ENCODE measurements at places on chromosomes 4 and X.

DNA sequence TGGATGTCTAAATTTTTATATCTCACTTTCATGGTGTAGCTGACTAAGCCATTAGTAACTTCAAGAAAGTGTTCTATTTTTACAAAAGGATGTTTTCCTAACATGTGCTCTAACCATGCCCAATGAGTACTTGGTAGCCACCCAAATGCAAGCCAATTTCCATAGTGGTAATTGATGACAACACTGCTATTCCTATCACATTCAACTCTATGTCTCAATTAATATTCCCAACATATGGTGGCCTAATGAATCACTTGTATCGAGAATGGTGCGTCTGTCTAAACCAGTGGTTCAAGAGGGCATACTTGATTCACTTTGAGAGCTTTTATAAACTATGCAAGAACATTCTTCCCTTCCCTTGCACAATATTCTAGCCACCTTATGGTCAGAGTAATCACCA lies 112.9 kb upstream of the GPRIN3 start:
- DNase-seq, result no peak

GRCh38 chr4:67320645-67321044 lies 224.7 kb downstream of the CENPC start:
- DNase-seq, result no peak

DNA sequence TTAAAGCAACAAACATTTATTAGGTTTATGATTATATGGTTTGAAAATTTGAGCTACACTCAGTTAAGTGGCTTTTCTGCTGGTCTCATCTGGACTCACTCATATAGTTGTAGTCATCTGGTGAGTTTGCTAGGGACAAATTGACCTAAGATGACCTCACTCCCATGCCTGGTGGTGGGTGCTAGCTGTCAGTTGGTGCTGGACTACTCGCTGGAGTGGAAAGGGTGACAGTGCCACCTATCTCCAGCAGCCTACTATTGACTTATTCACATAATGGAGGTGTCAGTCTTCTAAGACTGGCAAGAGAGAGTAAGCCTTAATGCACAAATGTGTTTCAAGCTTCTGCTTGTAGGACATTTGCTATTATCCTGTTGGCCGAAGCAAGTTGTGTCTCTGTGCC lies 88.2 kb downstream of the TASL start:
- DNase-seq, result no peak

DNA sequence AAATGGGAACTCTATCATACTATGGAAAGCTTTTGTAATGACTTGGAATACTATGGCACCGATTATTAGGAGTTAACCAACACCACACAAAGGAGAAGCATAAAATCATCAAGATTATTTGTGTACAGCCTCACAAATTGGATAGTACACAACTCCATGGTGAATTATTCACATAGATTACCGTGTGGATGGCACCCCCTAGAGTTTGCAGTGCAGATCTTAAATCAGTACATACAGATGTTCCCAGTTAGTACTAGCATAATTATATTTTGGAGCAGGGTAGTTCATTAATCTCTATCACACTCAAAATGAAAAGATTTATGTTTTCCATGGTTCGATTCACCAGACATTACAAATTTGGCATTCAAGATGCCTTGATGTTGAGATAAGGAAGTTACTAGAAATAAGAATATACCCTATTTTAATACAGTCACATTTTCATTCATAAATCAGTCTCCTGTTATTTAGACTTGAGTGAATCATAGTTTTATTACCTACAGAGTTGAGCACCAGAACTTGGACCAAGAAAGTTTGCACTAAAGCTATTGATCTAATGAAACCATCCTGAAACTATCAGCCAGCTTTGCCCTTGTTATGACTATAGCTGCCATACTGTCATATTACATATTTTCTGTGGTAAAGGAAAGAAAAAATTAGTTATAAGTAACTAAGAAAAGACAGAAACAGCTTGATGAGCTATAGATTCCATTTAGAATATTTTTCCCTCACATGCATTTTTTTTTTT lies 531.8 kb downstream of the GLUD2 start:
- DNase-seq, result peak; percentile 27

- no peak for DNase-seq
Measured at GRCh38 chrX:112896051-112896450, 55.4 kb upstream of the AMOT start.

GRCh38 chr4:156503119-156503518 lies 468.5 kb downstream of the PDGFC start:
- no peak for DNase-seq

DNA sequence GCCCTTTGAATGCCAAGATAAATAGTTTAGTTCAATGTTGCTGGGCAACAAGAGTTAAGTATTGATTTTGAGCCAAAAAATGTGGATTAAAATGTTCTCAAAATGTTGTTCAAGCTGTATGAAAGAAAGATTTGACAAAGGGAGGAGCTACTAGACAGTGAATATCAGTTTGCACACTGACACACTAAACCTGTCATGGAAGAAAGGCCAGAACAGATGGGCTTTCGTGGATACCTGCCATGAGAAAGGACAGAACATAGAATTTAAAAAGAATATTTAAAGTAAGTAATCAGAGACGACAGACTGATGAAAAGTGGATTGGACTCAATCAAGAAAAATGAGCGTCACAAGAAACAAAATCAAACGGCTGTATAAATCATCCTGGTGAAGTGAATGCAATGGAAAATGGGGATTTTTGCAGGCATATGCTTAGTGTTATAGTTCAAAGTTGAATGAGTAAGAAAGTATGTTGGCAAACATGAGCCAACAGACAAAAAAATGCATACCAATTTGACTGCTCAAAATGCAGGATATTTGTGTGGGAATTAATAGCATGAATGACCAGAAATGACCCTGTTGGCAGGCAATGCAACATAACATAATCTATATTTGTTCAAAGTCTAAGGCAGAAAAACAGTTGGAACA lies 7.4 kb downstream of the PCDH18 start:
- DNase-seq, result no peak

DNA sequence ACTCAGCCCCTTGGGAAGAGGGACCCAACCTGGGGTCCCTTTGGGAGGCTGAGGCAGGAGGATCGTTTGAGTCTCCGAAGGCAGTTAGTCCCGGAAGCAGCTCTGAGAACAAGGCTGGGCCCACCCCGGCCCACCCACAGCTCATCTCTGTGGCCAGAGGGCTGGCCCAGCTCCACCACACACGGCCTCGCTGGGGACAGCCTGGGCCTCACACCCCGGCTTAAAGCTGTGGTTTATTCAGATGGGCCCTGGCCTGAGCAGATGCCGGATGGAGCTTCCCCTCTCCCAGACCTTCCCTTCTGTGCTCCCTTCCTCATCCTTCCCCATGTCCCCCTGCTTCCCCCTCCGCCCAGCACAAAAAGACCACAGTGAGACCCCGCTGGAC lies 54.4 kb downstream of the FAM53A start:
- DNase-seq, result no peak

DNA sequence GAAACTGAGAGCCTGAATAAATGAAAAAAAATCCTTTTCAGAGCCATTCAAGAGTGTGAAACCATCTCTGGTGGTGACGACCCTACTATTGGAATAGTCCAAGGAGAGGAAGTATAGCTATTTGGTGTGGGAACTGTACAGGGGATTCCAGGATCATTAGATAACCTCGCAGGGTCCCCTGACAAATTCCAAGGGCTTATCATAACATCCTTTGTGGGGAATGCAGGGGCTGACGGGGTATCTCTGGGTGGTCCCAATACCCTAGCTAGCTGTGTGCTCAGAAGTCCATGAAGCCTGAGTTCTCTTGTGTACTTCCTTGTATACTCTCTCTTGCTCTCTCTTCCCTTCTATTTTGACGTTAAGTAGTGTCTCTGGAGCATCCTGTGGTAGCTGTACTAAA lies 13.8 kb upstream of the PLAC1 start:
- DNase-seq, result no peak

DNA sequence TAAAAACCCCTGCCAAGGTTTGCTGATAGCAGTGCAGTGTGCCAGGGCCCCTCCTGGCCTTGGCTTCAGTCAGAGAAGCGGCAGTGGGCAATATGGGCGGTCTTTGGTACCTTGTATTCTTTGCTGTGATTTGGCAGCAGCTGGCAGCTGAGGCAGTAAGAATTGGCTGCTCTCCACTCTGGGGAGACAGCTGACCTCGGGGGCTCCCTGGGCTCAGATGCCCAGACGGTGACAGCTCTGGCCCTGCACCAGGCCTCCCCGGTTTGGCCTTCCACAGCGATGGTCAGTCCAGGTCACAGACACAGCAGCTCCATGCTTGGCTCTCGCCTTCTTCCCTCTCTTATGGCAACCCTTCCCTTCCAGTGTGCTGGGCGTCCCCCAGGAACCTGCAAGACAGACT lies 330.9 kb downstream of the BCOR start:
- no peak for DNase-seq

- no peak for DNase-seq
Measured at GRCh38 chrX:69029771-69030170, 135.5 kb downstream of the PJA1 start.

DNA sequence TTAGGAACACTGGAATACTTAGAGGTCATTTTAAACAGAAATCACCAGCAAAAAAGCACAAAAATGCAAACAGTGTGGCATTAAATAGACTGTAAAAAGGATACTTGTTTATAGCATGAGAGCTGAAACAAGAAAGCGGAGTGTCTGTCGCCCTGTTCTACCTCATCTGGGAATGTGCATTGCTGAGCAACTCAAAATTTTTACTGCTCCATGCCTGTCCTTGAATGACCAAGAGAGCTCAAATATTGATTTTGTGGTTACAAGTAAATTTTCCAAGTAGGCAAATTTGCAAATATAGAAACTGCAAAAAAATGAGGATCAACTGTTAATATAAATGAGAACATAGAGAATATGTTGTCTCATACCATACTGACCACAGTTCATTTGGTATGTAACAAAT lies 25.5 kb downstream of the AP1AR start:
- no peak for DNase-seq

GRCh38 chr4:141248486-141248885 lies 27.8 kb downstream of the ZNF330 start:
- DNase-seq, result no peak

DNA sequence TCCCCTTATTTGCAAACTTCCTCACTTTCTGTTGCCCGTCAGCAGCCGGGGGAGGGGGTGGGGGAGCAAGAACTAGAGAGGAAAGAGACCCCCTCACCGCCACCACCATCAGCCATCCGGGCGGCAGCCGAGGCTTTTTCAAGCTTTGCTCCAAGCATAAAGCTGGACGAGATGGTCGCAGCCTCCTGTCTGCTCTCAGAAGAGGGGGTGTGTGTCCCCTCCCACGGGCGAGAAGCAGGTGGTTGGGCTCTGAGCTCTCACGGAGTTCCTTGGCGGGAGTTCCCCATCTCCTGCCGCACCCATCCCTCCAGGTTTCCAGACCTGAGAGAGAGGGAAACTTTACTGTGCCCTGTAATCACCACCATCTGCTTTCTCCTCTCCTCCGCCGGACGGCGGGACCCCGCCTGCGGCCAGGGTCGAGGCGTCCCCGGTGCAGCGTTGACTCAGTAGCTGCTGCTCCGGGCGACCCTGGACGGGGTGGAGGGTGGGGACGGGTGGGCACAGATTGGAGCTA lies 4.7 kb upstream of the ARX start:
- DNase-seq, result peak; percentile 20

DNA sequence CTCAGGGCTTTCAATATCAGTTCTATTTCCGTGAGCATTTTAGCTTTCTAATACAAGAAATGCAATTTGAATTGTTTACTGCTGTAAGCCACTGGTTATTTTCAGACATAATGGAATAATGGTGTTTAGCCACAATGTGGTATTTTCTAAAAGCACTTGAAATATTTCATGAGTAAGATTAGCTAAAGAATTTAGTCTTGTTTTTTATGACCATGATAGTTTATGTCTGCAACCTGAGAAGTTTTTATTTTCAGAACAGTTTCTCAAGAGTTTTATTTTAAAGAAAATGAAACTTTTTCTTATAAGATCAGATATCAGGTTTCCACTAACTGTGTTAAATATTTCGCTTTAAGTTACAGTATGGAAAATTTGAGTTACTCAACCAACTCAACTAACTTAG lies 60.2 kb downstream of the SLIT2 start:
- no peak for DNase-seq

DNA sequence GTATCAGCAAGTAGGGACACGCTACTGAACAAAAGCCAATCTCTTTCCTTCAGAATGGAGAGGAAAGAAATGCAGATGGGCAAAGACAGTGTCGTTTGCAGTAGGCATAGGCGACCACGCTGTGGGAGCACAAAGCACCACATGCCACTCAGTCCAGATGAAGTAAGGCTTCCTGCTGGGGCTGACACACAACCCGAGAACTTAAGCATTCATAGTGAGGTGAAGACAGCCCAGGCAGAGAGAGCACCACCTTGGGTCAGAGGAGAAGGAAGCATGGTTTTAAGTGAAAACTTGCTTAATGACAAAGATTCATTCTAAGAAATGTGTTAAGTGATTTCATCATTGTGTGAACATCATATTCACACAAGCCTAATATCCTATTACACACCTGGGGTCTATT lies 238.8 kb downstream of the MGST2 start:
- DNase-seq, result no peak

GRCh38 chr4:158782551-158783360 lies 13.9 kb downstream of the FNIP2 start:
- DNase-seq, result no peak

- DNase-seq, result no peak
Measured at GRCh38 chr4:175720722-175721121, 91.3 kb downstream of the GPM6A start.

DNA sequence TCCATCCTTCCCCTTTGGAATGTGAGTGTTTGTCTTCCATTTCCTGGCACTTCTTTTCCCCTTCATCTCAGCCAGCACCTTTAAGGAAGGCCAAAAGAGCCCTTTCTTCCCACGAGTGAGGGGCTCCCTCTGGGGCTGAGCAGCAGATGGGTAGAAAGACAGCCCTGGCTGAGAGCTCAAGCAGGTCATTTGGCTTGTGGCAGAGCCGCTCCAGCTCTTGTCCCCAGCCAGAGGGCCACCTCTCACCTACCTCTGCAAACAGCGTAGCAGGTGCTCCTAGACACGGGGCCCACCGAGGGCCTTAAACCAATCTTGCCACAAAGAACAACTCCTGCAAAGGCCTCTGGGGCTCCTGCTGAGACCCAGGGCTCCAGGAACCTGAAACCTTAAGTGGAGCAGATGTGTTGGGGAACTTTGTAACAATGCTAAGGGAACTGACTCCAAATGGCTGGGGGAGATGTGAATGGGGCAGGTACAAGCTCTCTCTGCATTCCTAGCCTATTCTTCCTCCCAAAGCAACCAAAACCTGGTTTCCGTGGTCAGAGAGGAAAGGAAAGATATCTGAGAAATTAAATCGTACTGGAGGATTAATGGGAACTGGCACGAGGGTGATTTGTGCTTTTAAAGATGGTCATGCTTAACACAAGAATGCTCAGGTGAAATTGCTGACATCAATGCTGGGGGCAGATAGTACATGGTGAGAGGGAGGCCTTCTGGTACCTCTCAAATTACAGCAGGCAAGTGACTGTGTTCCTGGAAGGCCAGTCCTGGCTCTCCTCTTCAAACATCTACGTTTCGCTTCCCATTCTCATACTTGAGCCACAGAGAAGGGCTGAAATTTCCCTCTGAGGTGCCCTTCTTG lies 27.0 kb downstream of the TFDP3 start:
- DNase-seq, result no peak

DNA sequence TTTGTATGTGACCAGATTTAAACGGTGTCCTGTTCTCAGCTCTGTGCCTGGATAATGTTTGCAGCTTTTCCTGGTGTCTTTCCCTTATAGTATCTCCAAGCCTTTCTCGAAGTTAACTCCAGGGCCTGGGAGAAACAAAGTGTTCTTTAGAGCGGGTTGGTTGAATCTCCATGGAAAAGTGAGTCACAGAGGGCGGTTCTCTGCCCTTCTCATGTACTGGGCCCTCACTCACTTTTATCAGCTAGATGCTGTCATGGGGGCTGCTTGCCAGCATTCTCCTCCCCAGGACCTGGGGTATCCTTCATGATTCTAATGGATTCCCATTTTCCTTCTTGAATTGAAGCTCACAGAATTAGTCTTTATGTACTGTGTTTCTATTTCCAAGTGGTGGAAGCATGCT lies 46.1 kb upstream of the MAGEC2 start:
- no peak for DNase-seq
